ENCODE measurements at places on chromosomes 6 and 20. TPM values are rescaled to one million over a fixed set of nuclear protein-coding genes. Genes with fewer than 3 reads are reported as not detected.

GRCh38 chr6:67818322-67818721, 816.8 kb upstream of the ADGRB3 start:
- no peak for DNase-seq
- no peaks in the 10 kb centered on the region for H3K27me3 ChIP-seq

DNA sequence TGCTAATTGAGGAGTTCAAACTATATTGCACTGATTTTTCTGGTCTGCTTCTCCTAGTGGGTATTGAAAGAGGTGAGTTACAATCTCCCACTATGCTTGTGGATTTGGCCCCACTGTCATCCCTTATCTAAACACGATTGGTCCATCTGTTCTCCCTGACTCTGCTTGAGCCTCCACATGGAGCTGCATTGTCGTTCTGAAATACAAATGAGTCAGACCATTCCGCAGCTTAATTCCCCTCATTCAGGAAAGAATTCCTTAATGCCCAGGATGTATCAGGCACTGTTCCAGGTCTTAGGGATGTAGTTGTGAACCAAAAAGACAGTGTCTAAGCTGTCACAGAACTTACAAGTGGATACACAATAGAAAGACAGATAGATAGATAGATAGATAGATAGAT, 461.9 kb downstream of the QKI start:
- DNase-seq, result peak; percentile 22
- H3K4me1 ChIP-seq, result no peaks in the 10 kb centered on the region
- H3K27ac ChIP-seq, result no peak overlapping the region
- no peaks in the 10 kb centered on the region for H3K36me3 ChIP-seq

DNA sequence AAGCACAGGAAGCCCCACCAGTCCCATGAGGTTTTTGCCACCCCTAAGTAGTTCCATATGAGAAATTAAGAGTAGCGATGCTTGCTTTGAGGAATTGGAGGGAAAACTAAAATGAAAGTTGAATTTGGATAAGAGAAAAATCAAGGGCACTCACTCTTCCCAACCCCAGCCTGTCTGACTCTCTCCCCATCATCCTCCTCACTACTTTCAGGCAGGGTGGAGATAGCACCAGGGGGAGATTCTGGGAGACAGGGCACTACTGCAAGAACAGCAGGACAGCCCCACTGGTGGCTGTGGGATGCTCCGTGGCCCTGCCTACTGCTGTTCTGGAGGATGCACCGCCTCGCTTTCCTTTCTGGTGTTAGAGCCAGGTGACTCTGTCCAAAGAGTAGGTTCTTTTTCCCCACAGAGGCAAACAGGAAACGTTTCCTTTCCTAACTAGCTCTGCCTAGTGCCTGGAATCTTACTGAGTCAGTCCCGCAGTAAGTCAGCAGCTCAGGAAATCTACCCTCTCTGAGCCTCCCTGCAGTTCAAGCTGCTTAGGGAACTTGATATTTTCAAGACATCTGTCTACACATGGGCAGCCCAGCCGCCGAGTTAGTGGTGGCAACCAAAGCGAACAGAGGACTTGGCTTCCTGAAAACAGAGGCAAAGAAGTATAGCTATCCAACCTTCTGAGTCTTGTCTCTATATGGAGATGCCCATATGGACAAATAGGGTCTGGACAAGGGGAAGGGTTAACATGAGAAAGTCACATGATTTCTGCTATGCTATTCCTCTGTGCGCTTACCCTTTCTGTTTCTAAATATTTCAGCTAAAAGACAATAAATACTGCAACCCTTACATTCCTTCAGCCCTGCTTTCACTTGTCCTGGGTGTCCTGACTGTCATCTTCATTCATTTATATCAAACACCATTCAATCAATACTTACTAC, 11.4 kb downstream of the HLA-E start:
- H3K4me3 ChIP-seq, result no peak overlapping the region
- DNase-seq, result peak; percentile 49
- H3K36me3 ChIP-seq, result no peaks in the 10 kb centered on the region

- H3K36me3 ChIP-seq, result no peaks in the 10 kb centered on the region
- H3K4me1 ChIP-seq, result peaks cover 14% of the 10 kb centered on the region
- DNase-seq, result no peak
Measured at GRCh38 chr6:13764996-13765395, 49.4 kb downstream of the MCUR1 start.

DNA sequence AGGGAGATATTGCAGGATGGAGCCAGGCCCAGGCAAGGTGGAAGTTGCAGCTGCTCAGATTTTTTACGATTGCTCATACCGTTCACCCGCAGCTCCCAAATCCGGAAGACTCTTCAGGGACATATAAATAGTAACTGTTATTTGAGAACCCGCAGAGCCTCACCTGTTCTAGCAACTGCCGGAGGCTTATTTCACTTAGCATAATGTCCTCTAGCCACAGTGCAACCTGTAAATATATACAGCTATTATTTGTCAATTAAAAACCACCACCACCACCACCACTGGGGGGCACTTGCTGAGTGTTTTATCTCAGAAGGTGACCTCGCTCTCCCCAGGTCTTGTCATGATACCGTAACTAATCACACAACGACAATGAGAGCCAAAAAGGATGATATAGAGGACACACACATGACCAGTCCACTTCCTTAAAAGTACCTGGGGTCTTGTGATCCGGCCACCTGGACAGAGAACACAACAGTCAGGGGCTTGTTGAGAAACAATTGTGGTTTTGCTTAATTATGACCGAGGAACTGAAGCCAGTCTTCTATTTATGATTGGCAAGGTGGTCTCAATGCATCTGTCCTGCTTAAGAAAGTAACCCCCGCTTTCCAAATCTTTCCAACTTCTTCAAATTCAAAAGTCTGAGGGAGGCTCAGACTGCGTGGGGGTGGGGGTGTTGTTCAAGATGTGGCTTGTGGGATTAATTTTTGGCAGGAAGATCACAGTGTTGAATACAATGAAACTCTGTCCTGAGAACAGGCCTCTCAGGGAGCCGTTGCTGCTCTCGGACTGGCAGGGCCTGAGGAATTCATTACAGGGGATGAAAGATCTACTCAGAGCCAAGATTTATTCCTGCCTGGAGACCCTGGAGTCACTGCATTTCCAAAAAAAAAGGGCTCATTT, 107.7 kb upstream of the PRND start:
- DNase-seq, result peak; percentile 44
- H3K36me3 ChIP-seq, result no peaks in the 10 kb centered on the region
- H3K27ac ChIP-seq, result no peak overlapping the region
- peaks cover 13% of the 10 kb centered on the region for H3K4me1 ChIP-seq
- no peak overlapping the region for H3K4me3 ChIP-seq

GRCh38 chr6:63819831-63820230, 184.2 kb downstream of the PHF3 start:
- no peaks in the 10 kb centered on the region for H3K4me1 ChIP-seq
- DNase-seq, result no peak
- H3K27me3 ChIP-seq, result no peaks in the 10 kb centered on the region

- peak; percentile 90 for DNase-seq
- peak overlapping the region; percentile 84 for H3K27ac ChIP-seq
- H3K4me1 ChIP-seq, result peaks cover 24% of the 10 kb centered on the region
- H3K27me3 ChIP-seq, result no peaks in the 10 kb centered on the region
- no peaks in the 10 kb centered on the region for H3K36me3 ChIP-seq
Measured at GRCh38 chr6:125728739-125729138, 20.7 kb upstream of the HEY2 start.

DNA sequence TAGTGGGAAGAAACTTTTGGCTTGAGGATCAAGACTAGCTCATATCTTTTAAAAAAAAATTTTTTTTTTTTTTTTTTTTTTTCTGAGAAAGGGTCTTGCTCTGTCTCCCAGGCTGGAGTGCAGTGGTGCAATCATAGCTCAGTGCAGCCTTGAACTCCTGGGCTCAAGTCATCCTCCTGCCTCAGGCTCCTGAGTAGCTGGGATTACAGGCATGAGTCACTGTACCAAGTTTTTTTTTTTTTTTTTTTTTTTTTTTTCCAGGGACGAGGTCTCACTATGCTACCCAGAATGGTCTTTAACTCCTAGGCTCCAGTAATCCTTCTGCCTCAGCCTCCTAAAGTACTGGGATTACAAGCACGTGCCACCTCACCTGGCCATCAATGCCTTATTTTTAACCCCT, 27.9 kb downstream of the GCLC start:
- H3K27ac ChIP-seq, result no peak overlapping the region
- DNase-seq, result no peak
- H3K36me3 ChIP-seq, result peaks cover 17% of the 10 kb centered on the region

GRCh38 chr6:153357391-153357790, 226.3 kb upstream of the RGS17 start:
- DNase-seq, result no peak
- H3K27me3 ChIP-seq, result no peaks in the 10 kb centered on the region
- H3K4me1 ChIP-seq, result no peaks in the 10 kb centered on the region
- H3K4me3 ChIP-seq, result no peak overlapping the region

- DNase-seq, result no peak
- H3K4me1 ChIP-seq, result no peaks in the 10 kb centered on the region
- H3K27ac ChIP-seq, result no peak overlapping the region
- no peaks in the 10 kb centered on the region for H3K27me3 ChIP-seq
- H3K4me3 ChIP-seq, result no peak overlapping the region
Measured at GRCh38 chr20:14817101-14817500, 479.7 kb upstream of the FLRT3 start.

DNA sequence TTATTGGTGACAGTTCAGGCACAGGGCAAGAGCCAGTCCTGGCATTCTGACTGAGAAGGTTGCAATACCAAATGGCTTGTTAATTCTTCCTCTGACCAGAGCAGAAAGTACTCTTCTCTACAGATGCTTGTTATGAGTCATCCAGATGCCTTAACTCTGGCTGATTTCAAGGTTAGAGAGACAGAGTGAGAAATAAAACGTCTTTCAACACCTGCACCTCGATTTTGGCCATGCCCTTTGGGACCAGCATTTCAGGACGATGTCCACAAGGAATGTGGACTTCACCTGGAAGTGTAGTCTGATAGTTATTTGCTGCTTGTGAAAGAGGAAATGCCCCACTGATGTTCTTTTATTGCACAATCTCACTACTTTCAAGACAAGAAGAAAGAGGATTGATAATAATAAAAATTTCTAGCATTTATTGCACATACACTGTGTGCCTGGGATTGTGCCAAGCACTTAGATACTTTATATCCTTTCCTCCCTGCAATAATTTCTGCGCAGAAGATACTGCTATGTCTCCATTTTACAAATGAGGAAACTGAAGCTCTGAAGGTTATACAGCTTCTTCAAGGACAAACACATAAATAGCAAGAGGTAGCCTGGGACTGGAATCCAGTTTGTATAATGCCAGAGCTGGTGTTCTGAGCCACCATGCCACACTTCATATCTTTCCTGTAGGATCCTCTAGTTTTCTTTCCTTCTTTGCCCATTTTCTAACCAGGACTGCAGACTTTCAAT, 33.5 kb upstream of the MCM3 start:
- no peak overlapping the region for H3K27ac ChIP-seq
- H3K36me3 ChIP-seq, result no peaks in the 10 kb centered on the region
- no peaks in the 10 kb centered on the region for H3K4me1 ChIP-seq
- DNase-seq, result no peak
- no peak overlapping the region for H3K4me3 ChIP-seq
- H3K27me3 ChIP-seq, result no peaks in the 10 kb centered on the region

LPIN3 gene
- 9.5 TPM for polyA plus RNA-seq

ZNF165 gene
- polyA plus RNA-seq, result 1.9 TPM

FAM50B gene
- polyA plus RNA-seq, result 2.6 TPM

TMEM244 gene
- polyA plus RNA-seq, result not detected

SPDEF gene
- polyA plus RNA-seq, result 0.96 TPM

GUCA1A gene
- 0.75 TPM for polyA plus RNA-seq
